Fibroblast of skin of left quadriceps (primary cell): ENCODE measurements at places on chromosomes 16 and 17.

DNA sequence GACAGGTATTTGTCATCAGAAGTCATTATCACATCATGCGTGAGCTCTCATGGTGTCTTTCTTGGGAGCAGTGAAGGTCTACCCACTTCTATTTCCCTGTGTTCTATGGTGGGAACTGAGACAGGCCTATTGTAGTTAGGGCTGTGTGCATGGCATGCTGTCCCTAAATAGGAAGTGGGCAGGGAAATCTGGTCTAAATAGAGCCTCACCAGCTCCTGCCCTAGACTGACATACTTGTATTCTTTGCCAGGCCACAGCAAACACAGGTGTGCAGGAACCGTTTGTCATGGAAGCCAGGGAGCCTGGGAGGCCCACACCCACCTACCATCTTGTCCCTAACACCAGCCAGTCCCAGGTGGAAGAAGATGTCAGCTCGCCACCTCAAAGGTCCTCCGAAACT, 10.1 kb downstream of the SLC7A6 start:
- DNase-seq = no peak

DNA sequence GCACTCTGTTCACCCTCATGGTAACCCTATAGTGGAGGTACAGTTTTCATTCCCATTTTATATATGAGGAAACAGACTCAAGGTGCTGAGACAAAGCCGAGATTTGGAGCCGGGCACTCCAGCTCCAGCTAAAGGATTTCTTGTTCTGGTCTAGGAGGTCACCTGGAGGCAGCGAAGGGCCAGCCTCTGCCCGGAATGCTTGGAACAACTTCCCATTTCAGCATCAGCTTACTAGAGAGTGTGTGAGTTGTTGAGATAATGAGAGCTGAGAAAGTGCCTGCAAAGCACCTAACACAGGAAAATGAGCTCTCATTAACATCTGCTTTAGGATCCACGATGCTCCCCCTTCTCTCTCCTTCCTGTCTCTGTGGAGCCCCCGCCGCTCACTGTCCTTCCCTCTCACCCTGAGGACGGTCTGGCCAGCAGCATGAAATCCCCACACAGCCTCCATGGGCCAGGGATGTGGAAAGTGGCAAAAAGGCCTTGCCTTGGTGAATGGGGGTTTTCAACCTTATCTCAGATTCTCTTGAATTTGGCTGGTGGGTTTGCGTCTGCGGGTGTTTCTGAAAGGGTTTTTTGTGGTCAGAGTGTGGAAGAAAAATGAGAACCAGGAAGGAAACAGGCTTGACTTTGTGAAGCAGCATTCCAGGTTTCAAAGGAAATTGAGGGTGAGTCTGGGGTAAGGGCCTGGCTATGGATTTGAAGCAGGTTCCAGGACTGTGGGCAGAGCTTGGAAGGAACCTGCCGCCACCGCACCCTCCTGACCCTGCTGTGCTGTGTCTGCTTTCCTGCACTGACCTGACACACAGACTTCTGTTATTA, 178.7 kb downstream of the FOXL1 start:
- no peak for DNase-seq

- no peak for DNase-seq
These were observed 234.4 kb downstream of the ZNF423 start for GRCh38 chr16:49621241-49622083.

- no peak for DNase-seq
These were observed 9.2 kb downstream of the PAFAH1B1 start for GRCh38 chr17:2602597-2603017.

DNA sequence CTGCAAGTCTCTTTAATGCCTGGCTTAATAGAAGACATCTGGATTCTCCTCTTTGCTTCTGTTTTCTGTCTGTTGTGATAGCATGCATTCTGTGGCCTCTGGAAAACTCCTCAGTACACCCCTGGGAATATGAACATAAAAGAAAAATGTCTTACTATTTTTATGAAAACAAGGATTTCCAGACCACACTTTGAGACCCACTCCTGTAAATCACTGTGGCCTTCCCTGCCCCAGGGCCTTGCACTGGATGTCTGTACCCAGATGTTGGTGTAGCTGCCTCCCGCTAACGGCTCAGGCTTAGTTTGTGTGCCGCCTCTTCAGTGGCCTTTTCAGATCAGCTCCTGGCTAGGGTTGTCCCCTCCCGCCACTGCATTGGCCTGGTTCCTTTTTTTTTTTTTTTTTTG, 126.6 kb downstream of the SOCS1 start:
- peak; percentile 94 for DNase-seq

DNA sequence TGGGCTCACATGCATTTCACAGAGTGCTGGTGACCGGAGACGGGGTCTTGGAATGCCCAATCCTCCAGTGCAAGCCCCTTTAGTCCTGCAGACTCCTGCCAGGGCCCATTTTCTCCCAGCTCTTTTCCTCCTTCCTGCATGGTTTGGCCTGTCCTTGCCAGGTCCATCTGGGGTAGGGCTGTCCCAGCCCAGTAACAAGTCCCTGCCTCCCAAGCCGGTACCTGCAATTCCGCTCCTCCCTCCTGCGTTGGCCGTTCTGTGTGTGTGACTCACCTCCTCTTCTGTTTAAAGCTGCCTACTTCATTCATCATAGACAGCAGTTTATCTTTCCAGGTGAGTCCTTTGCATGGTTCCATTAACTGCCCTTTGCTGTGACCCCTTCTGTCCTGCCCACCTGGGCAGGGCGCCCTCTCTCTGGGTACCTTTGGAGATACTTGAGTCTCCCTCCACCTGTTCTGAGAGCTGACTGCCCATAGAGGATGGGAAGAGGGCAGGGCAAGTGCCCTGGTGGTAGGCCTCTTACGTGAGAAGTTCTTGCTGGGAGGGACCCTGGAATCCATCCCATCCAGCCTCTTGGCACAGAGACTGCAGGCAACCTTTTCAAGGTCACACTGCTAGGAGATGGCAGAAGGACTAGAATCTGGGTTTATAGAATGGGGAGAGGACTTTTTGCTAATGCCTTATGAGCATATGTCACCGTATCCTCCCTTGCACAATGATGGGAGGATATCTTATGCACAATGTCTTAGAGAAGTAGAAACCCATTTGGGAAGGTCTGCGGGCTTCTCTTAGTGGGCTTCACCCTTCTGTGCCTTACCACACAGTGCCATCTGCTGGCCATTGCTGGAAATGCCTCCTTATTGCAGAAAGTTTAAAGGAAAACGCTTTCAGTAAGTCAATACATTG, 29.7 kb upstream of the LGALS9 start:
- DNase-seq = peak; percentile 57

- DNase-seq = no peak
These were observed 34.7 kb downstream of the GINS3 start for GRCh38 chr16:58426966-58427365.

DNA sequence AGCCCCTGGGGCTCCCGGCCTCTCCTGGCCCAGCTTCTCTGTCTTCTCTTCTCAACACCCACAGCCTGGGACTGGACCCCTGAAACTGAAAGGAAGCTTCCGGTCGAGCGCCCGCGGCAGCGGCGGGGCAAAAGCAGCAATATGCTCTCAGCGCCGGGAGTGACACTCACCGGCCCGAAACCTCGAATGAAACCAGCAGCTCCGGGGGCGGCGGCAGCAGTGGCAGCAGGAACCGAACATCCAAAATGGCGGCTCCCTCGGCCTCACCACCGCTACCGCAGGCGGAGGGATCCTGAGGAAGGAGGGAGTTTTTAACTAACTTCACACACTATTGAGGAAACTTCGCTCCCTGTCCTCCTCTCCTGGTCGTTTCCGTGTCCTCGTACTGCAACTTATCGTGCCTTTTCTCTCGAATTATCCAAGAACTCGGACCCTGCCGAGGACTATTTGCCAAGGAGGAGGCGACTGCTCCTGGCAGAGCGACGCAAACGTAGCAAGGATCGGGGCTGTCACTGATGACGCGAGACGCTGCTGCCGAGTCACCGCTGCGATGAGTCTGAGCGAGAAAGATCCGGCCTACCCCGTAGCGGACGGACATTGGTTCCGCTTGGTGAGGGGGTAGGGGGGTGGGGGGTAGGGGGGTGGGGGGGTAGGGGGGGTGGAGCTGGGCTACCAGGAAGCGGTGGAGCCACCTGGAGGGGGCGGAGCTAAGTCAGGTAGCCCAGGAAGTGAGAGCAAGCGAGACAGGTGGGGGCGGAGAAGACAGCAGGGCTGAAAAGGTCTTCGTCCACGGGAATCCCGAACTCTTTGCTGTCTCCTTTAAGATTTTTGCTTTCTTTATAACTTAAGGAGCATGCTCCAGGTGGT, at the start of gene AP1G1:
Gene AP1G1 (minus strand): TSS at position 242 of the 867 bp plus-strand sequence. CDS start 19,355 bp downstream, outside the sequence.
- DNase-seq = peak; percentile 97

DNA sequence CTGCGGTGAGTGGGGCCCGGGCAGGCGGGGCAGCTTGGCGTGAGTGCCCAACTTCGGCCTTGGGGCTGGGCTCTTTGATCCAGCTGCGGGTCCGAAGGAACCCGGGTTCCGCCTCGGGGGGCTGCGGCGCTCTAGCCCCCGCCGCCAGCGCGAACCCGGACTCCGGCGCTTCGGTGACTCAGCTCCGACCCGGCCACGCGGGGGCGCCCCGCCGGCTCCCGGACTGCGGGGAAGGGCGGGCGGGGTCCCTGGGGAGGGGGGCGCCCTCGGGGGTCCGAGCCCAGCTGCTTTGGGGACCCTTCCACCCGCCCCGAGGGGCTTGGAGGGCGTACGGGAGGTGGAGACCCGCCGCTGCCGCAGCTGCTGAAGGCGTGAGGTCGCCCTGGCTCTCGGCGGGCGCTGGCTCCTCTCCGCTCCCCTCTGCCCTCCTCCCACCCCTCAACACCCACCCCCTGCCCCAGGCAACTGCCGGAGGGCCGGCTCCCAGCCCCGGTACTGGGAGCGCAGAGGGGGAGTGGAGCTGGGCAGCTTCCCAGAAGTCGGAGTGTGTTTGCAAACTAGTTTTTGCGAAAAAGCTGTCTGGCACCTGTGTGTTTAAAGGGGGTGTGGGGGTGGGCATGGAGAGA, 516 bp downstream of the CPNE2 start:
- no peak for DNase-seq

GRCh38 chr16:67989322-67990017, 9.2 kb upstream of the DPEP3 start:
- no peak for DNase-seq

GRCh38 chr16:1152123-1152638, 725 bp upstream of the CACNA1H start:
- no peak for DNase-seq

DNA sequence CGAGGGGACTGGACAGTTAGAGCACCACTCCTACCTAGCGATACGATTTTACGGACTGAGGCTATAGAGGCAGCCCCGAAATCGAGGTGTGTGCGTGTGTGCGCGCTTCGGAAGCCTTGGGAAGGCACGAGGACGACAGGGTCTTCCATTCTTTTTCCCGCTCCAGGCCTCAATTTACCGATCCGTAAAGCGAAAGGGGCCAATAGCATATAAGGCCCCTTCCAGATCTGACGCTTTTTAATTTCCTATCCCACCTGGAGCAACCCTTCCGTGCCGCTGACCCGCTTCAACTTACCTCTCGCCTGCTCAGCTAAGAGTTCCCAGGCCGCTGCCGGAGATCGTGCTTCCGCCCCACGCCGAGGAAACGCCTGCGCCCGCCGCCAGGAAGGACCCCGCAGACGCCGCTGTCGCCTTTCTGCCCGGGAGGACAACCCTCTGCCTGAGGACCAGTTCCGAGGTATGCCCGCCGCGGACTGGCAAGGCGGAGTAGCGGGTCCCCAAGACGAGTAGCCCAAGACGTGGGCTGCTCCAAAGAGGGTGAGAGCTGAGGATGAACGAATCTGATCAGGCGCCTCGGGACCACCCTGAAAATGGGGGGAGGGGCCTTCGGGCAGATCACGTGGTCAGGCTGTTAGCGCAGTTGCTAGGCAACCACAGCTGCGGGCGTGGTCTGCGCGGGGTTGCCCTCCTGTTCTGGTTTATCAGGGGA, at the start of gene EFTUD2:
Gene EFTUD2 (minus strand): TSS at position 372 of the 709 bp plus-strand sequence. CDS start 4,924 bp downstream, outside the sequence.
- DNase-seq = peak; percentile 71

DNA sequence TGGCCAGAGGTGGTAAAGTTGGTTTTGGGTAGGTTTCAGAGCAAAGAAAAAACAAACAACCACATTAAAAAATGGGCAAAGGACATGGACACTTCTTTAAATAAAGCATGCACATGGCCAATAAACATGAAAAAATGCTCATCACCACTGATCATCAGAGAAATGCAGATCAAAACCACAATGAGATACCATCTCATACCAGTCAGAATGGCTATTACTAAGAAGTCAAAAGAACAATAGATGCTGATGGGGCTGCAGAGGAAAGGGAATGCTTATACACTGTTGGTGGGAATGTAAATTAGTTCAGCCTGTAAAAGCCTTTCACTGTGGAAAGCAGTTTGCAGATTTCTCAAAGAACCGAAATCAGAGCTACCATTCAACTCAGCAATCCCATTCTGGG, 598.4 kb upstream of the SOX9 start:
- no peak for DNase-seq

GRCh38 chr16:81437865-81438264, 6.7 kb upstream of the CMIP start:
- DNase-seq = no peak

GRCh38 chr17:75998327-75998795, 2.3 kb upstream of the CDK3 start:
- DNase-seq = no peak

- peak; percentile 92 for DNase-seq
These were observed 124.8 kb downstream of the ABCC1 start for GRCh38 chr16:16073891-16074881.

GRCh38 chr17:30347488-30347887, 13.6 kb upstream of the TMIGD1 start:
- no peak for DNase-seq

DNA sequence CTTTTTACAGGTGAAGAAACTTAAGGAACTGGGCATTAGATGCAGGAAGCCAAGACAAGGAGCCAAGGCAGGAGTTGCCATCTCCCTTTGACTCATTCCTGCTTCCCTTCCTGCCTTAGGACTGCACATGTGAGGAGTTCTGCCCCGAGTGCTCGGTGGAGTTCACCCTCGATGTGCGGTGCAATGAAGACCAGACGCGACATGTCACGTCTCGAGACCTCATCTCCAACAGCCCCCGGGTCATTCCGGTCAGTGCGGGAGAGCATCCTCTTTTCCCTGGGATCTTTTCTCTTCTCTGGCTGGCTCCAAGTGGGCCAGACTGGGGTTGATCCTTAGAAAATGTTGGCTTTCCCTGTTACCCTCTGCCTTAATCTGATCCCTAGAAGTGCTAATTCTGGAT, 6.6 kb downstream of the POLR2C start:
- no peak for DNase-seq

DNA sequence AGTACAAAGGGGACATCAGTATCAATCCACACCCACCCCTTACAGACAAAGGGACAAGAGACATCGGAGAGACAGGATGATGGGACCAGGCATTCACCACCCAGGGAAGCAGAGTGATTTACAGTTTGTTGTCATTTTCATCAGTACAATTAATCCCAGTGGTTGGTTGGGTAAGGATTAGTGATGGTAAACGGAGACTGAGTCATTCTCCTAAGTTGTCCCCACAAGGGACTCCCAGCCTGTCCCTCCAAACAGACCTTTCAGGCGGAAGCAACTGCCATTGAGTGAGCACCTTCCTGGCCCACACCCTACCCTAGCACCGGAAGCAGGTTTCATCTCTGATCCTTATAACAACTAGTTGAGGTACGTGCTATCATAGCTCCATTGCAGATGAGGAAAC, 11.2 kb downstream of the PPL start:
- no peak for DNase-seq

DNA sequence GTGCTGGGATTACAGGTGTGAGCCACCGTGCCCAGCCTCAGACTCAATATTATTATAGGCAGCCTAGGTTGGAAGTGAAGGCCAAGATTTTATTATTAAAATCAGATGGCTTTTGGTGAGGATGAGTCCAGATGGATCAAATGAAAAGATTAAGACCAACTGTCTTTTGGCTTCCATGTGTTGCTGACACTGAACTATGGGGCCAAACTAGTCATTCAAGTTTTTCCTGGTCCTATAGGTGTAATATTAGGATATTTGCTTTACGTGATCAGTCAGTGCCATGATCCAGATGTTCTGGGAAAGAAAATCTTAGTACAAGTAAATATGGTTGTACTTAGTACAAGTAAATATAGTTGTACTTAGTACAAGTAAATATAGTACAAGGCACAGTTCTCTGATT, 140.6 kb downstream of the MAP2K6 start:
- DNase-seq = no peak
